ENCODE measurements at places on chromosomes 6 and 20.

GRCh38 chr6:136604928-136605510, 54.8 kb upstream of the MAP7 start:
- no peak for DNase-seq

DNA sequence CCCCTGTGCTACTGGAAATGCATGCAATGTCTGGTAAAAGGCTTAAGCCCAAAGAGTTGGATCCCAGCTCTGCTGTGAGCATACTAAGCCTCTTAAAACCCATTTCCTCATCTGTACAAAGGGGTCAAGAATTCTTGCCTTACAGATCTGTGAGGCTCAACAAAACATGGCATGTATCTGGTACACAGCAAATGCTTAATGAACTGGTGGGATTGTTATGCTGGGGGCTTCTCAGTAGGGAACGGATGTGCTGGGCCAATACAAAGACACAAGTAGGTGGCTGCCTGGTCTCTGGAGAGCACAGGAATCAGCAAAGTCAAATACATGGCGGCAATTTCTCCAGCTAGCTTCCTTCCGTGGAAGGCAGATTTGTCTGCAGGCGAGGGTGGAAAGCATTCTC, 62.3 kb downstream of the LAMP5 start:
- DNase-seq, result no peak

DNA sequence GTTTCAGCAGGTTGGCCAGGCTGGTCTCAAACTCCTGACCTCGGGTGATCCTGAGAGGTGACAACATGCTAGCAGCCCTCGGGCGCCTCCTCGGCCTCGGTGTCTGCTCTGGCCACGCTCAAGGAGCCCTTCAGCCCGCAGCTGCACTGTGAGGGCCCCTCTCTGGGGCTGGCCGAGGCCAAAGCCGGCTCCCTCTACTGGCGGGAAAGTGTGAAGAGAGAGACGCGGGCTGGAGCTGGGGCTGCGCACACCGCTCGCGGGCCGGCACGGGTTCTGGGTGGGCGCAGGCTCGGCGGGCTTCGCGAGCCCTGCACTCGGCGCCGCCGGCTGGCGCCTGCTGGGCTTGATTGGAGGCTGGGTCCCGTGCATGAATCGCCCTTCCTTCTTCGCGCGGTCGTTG, 80.8 kb upstream of the RBM24 start:
- DNase-seq, result no peak

DNA sequence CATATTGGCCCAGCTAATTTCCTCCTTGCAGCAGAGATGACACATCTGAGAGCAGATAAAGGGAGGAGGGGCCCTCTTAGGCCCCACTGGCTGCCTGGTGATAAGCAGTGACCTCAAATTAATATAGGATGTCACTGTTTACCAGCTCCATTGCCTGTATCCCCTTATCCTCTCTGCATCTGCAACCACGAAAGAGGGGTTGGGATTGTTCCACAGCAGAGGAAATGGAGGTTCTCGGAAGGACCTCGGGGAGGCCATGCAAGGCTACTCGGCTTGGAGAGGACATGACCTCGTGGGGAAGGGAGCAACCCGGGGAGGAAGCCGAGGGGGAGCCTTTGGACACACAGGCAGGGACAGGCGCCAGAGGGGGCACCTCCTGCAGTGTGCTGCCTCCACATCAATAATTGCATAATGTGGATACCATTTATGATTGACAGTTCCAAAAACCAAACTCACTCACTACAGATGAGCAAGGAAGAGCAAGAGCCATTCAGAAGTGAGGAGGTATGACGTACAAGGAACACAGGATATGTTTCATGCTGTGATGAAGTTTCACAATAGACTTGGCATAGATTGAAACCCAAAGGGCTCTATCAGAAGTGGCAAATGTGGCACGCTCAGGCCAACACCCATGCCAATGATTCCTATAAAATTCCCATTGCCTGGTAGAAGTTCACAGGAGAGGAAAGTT, 177.2 kb upstream of the RNF24 start:
- peak; percentile 80 for DNase-seq

DNA sequence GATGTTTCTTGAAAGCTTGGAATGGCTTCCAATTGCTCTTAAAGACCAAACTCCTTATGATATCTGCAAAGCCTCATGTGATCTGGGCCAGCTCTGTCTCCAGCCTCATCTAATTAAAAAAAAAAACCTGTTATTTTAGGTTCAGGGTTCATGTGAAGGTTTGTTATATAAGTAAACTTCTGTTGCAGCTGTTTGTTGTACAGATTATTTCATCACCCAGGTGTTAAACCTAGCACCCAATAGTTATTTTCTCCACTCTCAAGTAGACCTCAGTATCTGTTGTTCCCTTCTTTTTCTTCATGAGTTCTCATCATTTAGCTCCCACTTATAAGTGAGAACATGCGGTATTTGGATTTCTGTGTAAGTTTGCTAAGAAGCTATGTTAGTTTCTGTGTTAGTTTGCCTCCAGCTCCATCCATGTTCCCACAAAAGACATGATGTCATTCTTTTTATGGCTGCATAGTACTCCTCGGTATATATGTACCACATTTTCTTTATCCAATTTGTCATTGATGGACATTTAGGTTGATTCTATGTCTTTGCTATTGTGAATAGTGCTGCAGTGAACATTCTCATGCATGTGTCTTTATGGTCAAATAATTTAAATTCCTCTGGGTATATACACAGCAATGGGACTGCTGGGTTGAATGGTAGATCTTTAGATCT, 30.2 kb upstream of the TFB1M start:
- no peak for DNase-seq

- no peak for DNase-seq
These were observed 122.6 kb upstream of the PLCB4 start for GRCh38 chr20:8946036-8946940.

GRCh38 chr6:150370112-150370511, 1.3 kb downstream of the IYD start:
- DNase-seq, result no peak

GRCh38 chr20:25065072-25065624, 7.2 kb upstream of the ACSS1 start:
- DNase-seq, result peak; percentile 37

- DNase-seq, result peak; percentile 92
These were observed 128.8 kb downstream of the FOXO3 start for GRCh38 chr6:108689272-108690161.

DNA sequence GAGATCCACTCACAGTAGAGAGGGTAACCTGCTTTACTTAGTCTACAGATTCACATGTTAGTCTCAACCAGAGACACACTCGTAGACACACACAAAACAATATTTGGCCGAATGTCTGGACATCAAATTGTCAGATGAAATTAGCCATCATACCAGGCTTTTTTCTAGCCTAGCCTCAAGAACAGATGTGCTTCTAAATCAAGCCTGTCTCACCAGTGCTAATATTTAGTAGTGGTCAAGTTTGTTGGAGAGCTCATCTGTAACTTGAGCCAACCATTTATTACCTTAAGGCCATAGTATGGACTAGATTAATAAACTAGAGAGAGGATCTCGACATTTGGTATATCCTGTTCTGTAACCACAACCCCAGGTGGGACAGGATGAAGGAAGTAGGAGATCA, 1118.8 kb upstream of the MAP3K7 start:
- DNase-seq, result no peak

DNA sequence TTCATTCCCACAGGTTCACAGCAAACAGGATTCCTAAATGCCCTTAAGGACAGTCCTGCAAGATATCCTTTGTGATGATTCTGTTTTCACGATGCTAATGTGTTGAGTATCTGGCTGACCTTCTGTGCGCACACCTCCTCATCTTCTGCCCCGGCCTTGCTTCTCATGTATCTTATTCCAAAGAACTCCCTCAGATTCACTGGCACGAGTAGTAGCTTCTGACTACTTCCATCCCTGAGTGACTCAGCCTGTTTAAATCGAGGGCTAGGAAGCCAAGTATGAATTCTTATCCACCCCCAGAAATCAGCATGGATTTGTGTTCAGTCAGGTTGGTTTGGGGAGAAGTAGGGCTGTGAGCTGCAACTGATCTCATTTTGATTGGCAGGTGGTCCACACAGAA, 190.2 kb upstream of the SNX9 start:
- DNase-seq, result peak; percentile 97

All from osteoblast (primary cell).